ENCODE measurements at places on chromosomes 13 and 19.

DNA sequence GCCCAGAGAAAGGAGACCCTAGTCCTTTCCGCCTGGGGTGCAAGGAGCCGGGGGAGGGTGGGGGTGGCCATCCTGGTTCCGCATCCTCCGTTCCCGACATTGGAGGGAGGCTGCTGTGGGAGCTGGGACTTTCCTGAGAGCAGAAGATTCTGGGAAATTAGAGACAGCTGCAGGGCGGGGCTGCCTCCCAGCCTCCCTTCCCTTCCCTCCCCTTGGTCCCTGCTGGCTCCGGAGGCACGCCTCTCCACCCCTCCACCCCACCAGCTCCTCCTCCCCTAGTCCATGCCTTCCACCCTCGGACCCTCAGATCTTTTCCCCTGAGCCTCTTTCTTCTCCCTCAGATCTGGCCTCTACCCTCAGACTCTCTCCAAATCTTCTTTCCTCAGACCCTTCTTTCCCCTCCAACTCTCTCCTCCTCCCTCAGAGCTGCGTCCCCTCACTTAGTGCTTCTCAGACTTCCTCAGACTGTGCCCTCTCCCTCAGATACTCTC is 3.1 kb upstream of the BCL3 start:
- no peak for DNase-seq

- DNase-seq = no peak
Observed at GRCh38 chr13:36001561-36001960, 129.6 kb downstream of the DCLK1 start.

DNA sequence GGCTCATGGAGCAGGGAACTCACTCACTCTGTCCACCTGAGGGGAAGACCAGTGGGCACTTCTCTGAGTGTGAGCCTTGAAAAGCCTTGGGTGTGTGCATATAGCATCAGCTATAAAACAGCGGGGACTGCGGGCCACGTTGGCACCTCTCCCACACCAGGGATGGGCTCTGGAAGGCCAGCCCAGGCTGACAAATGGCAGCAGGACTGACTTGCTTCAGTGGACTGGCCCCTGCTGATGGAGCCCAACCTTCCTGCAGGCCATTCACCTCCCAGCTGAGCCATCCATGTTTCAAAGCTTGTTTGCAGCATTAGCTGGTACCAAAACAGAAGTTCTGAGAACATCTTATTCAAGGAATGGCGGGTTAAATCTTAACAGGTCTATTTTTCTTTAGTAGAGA is 21.0 kb downstream of the TSHZ3 start:
- DNase-seq = no peak

DNA sequence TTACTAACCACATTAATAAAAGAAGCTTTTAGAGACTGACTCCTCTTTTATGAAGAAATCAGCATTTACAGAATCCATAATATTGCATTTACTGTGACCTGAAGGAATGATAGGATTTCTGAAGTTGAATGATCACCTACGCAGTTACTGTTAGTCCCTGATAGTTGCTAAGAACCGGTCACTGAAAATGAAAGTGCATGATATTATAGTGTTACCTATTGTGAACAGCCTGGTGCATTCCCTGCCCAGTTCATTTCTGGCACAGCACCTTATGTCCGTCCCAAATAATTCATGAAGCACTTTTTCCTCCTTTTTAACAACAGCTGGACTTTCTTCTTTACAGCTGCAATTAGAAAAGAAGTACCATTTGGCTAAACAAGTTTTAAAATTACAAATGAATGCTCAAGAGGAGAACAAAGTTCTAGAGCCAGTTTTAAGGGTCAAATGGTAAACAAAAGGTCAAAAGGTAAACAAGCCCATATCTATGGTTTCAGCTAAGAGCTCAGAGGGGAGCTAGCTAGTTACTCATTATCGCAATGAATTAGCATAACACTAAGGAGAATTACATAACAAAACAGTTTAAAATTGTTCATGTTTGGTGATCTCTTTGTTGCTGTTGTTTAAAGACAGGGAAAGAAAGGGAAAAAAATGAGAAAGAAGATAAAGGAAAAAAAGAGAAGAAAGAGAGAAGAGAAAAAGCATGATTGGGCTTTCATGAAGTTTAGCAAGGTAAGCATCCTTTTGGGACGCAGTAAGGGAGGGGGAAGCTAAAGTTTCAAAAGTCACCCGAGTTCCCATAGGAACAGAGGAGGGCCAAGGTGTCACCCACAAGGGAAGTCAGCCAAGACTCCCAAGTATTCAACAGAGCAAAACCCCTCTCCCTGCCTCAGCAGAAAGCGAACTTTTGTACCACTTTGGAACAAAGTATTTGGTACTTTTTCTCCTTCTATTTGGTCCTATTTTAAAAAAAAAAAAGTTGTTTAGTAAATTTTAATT is 50.2 kb downstream of the FLT3 start:
- no peak for DNase-seq

DNA sequence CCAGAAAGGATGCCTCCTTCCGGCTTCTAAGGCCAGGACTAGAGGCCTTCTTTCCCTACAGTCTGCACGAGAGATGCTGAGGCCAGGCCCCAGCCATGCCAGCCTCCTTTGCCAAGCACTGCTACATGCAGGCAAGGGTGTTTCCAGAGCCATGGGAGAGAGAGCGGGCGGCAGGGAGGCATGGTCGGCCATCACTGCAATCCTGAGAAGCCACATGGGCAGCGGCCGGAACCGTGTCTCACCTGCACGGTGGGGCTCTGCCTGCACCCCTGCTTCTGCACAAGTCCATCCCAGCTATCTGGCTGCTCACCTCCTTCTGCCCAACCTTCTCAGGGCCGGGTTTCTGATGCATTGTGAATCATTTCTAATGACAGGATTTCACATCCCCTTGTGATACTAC is 35.1 kb downstream of the TSHZ3 start:
- no peak for DNase-seq

- DNase-seq = no peak
Observed at GRCh38 chr19:15651791-15652190, 11.1 kb downstream of the CYP4F3 start.

DNA sequence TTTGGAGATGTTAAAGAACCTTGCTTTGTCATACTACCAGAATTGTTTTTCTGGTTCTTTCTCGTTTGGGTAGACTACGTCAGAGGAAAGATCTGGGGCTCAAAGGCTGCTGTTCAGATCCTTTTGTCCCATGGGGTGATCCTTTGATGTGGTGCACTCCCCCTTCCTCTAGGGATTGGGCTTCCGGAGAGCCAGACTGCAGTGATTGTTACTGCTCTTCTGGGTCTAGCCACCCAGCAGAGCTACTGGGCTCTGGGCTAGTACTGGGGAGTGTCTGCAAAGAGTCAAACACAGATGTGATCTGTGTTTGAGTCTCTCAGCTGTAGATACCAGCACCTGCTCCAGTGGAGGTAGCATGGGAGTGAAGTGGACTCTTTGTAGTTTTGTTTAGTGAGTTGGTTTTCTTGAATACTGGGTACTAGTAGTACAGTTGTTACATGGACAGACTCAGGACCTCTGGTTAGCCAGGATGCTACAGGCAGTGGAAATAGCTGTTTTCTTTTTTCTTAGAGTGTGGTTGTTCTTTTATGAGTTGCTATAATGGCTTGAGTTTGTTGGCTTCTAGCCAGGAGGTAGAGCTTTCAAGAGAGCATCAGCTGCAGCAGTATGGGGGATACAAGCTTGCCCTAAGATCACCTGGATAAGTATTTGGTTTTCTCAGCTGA is 34.4 kb downstream of the DNAJC15 start:
- peak; percentile 8 for DNase-seq

GRCh38 chr19:23415561-23416191 is 20.4 kb upstream of the ZNF91 start:
- DNase-seq = no peak

DNA sequence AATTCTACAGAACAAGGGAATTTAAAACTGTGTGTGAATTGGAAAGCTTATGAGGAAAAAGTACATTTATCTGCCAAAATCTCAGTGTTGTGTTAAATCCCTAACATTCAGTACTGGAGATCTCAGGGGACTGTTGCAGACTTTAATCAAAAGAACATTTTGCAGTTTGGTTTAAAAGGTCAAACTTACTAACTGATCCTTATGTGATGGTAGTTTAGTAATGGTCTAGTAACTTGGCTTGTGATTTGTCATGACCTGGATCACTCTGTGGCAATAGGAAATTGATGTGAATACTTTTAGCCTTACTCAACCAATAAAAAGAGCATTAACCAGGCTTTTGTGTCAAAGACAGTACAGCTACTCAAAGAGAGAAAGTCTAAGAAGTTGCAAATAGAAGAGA is 862.1 kb upstream of the MIR17HG start:
- DNase-seq = no peak

Data from activated CD8-positive, alpha-beta memory T cell treated with anti-CD3 and anti-CD28 coated beads for 1 hour (primary cell).